ENCODE measurements at places on chromosomes 2 and 18.

- no peak for DNase-seq
Measured at GRCh38 chr18:5106730-5107129, 90.3 kb downstream of the AKAIN1 start.

DNA sequence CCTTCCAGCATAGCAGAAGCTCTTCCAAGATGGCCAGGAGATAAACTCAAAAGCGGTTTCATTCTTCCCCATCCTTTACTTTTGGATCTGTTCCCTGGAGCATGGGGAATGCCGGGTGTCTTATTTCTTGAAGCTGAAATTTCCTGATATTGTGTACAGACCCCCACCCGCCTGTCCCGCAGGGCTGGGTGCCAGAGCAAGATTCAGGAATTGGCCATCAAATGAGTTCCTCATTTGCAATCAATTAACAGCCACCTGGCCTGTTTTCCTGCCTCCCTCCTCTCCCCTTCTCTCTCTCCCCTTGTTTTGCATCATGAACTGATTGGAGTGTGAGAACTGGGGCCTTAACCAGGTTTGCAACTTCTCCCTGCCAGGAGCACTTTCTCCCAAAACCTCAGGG, 202.1 kb downstream of the SH3RF3 start:
- peak; percentile 38 for DNase-seq

- no peak for DNase-seq
Measured at GRCh38 chr2:44277541-44277940, 2.3 kb downstream of the SLC3A1 start.

DNA sequence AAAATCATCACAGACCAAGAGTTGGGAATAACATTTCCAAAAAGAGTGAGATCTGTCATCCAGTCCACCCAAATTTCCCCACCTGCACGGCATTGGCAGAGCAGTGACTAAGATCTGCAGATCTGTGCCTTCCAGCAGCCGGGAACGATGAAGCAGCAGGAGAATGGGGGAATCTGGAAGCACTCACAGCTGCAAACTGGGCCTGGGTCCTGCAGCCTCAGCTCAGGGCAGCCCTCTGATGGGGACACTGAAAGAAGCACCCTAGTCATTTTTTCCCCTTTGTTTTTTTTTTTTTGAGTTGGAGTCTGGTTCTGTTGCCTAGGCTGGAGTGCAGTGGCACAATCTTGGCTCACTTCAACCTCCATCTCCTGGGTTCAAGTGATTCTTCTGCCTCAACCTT, 4.4 kb upstream of the SAG start:
- DNase-seq, result no peak

GRCh38 chr18:22309191-22309590, 108.5 kb downstream of the CTAGE1 start:
- no peak for DNase-seq

GRCh38 chr18:28690836-28691495, 514.0 kb upstream of the CDH2 start:
- DNase-seq, result no peak

GRCh38 chr2:26251893-26252292, 7.2 kb downstream of the HADHB start:
- DNase-seq, result no peak

DNA sequence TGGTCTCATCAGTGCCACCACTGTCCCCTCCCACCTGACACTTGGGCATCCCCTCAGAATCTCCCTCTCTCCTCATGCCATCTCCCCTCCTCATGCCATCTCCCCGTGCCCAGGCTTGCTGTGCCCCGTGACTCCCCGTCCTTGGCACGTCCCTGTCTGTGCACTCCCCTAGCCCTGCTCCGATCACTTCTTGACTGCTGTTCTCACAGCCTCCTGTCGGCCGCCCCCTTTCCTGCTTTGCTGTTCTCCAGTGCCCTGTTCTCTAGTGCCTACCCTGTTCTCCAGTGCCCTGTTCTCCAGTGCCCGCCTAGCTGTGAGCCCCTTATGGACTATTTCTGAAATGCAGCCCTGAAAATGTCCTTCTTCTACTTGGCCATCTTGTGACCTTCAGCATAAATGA, 253.8 kb downstream of the ALPK2 start:
- no peak for DNase-seq

- no peak for DNase-seq
Measured at GRCh38 chr2:172307800-172308199, 119.6 kb upstream of the ITGA6 start.

- no peak for DNase-seq
Measured at GRCh38 chr2:26274058-26274613, 29.4 kb downstream of the HADHB start.

DNA sequence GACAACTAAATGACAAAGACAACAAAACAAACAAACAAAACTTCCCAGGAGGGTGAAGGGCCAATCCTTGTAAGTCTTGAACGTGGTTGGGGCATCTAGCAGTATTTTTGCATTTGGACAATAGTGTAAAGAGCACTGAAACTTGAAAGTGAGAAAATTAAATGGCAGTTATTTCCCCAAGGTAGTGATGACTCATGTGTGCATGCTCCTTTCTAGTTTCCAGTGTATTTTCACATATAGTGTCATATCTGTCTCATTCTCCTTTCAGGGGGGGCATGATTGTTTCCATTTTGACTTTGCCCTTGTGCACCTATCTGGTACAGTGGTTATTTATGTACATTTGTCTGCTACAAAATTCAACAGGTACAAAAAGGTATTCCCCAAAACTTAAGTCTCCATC, 39.5 kb downstream of the CERS6 start:
- DNase-seq, result no peak

DNA sequence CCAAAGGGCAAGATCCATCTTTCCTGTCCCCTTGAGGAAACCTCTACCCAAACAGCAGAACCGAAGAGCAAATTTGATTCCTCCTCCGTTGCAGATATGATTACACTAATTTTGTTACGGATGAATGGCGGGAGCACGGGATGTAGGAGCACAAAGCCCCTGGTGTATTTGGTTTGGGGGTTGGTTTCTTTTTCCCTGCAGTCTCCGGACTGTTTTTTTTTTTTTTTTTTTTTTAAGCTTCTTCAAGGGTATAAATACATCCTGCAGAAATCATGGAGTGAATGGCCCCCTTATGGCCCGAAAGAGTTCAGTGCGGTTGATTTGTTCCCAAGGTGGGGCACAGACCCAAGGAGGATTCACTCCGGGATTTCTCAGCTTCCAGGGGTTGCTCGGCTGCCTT, 135.3 kb upstream of the SH3BP4 start:
- no peak for DNase-seq

- peak; percentile 20 for DNase-seq
Measured at GRCh38 chr2:222656526-222657446, 894 bp upstream of the FARSB start.

DNA sequence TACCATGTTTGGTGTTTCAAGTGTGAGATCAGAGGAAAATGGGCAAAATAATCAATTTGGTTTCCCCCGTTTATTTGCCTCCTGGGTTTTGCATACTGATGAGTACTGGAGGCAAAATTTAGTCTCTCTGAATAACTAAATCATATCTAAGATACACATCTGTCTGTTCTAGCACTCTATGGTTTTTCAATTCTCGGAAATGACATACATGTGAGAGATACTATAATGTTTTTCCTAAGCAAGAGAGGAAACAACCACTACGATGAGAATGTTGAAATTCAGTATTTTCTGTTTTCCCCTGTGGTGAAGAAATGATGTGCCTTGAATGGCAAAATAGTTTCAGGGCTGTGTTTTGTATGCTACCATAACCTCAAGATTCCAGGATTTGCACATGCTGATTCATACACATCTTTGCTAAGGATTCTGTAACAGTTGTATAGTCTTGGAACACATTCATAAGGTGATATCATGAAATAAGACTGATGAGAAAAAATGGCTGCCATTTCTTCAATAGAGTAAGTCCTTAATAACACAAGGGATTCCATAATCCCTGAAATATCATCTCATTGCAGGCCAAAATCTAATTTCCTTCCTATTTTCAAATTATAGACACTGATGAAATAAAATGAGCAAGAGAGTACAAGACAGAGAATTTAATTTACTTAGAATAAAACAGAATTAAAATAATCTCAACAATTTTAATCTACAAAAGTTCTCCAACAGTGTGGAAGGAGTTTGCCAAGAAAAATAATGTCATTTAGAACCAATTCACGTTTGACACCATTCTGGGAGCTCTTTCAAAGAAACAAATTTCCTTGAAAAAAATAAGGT, 316.6 kb downstream of the FIGN start:
- no peak for DNase-seq

GRCh38 chr2:234914371-234915154, 37.3 kb upstream of the SH3BP4 start:
- DNase-seq, result no peak

DNA sequence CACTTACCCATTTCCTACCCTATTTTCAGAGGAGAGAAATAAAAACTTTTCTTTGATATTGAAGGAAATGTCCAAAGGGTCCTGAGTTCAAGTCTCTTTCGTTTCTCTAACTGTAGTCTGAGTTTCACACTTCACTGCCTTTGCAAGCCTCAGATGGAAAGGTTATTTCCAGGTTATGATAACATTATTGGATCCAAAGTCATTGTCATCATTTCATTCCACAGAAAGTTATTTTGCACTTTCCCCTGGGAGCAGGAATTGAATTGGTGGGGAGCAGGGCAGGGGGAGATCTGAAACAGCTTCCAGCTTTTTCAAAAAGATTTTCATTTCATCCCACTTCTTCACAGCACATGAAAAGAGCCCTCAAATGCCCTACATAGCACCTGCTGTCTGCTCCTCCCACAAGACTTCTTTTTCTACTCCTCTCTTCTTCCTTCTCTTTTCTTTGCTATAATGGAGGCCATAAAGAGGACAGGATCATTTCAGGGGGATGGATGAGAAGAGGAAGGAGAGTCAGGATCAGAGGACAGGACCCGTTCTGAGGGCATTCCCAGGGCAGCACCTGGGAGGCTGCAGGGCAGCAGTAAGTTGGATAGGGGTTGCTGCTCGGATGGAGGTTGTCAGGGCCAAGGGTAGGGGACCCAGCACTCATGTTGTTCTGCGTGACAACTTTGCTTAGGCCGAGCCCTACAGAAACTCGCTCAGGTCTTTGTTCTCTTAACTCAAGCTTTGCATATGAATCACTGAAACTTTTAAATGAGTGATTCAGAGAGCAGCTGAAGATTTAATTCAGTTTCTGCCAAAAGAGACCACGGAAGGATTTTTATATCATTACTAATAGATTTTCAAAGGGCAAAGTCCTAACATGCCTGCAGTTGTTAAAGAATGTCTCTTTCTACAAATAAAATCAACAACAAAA, 11.4 kb upstream of the GALNT5 start:
- no peak for DNase-seq

- no peak for DNase-seq
Measured at GRCh38 chr18:47689371-47689770, 241.1 kb downstream of the SMAD2 start.

- no peak for DNase-seq
Measured at GRCh38 chr2:9211496-9211895, 4.9 kb downstream of the ASAP2 start.

GRCh38 chr18:24656050-24656449, 195.6 kb downstream of the HRH4 start:
- DNase-seq, result no peak

- DNase-seq, result no peak
Measured at GRCh38 chr2:85772841-85773491, 19.2 kb downstream of the ATOH8 start.

DNA sequence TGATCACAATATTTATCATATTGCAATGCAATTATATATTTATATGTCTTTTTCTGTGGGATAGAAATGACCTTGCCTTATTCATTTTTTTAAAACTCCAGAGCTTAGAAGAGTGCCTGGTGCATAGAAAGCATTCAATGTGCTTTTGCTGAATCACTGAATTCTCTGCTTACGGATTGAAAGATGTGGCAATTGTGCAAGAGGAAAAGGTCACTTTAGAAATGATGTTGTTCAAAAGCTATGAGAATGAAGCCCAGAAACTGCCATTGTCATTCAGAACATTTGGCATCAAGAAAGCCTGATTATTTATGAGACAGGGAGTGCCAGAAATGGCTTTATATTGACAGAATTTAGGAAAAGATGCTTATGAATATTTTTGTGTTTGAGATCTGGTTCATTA, 678.6 kb upstream of the CDH2 start:
- DNase-seq, result no peak

DNA sequence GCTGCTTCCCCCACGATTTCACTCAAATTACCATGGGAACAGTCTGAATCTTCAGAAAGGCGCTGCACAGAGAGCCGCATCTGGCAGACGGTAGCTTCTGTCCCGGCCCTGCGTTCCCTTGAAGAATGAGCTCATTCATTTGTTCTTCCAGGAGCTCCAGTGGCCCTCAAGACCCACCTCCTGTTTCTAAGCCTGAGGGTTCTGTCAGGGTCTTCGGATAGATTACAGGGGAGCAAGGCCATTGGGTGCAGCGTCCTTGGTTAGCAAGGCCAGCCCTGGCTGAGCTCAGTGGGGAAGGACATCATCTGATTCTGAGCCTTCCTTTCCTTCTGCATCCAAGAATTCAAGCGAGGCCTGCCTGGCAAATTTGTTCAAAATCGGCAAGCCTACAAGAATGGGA, 111.9 kb downstream of the PDCL3 start:
- no peak for DNase-seq

- DNase-seq, result no peak
Measured at GRCh38 chr18:55786651-55787272, 198.8 kb upstream of the TCF4 start.

DNA sequence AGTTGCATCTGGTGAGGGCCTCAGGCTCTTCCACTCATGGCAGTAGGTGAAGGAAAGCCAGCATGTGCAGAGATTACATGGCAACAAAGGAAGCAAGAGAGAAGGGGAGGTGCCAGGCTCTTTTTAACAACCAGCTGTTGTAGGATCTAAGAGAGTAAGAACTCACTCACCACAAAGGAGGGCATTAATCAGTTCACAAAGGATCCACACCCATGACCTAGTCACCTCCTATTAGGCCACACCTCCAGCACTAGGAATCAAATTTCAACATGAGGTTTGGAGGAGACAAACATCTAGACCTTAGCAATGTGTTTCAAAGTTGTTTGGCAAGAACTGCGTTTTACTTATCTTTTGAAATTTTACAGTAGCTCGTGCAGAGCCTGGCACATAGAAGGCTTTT, 20.5 kb upstream of the REG3A start:
- DNase-seq, result no peak

DNA sequence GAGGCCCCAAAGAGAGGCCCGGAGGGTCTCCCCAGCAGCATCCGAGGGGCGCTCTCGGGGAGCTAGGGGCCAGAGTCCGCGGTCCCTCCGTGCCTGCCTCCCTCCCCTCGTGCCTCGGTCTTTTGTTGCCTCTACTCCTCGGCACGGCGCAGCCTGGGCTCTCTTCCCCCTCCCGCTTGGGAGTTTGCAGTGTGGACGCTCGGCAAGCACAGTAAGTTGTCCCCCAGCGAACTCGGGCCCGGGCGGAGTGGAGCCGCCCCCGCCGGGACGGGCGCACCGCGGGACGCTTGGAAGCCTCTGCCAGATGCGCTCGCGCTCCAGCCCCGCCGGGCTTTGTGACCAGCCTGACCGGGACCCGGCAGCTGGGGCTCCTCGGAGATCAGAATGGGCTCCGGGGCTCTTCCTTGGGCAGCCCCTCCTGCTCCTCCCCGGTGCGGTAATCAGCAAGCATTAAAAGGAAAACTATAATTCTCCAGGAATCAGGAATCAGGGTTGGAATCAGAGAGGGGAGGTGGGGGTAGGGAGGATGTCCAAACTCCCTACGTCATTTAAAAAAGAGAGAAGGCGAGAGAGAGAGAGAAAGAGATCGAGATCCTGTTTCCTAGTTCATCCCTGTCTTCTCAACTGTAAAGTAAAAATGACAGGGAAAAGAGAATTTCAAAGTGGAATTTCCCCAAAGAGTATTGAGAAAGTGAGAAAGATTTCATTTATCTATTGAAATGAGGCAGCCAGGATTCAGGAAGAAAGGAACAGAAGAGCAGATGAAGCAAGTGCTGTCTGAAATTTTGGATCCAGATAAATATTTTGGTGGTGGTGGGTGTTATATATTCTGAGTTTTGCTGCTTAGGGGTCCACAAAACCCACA, 786 bp upstream of the TMEM200C start:
- DNase-seq, result no peak

Data from NB4 (cell line).